Cardiac atrium fibroblast (primary cell): ENCODE measurements at places on chromosomes 4 and X. TPM values are rescaled to one million over a fixed set of nuclear protein-coding genes. Genes with fewer than 3 reads are reported as not detected.

The PLK4 gene
- total RNA-seq = 1.8 and 2.4 TPM in 2 replicates

The FHDC1 gene
- total RNA-seq = under 0.01 and 0.18 TPM in 2 replicates

The BEND4 gene
- total RNA-seq = not detected in 2 replicates

The ABCB7 gene
- total RNA-seq = 14.1 and 19.1 TPM in 2 replicates

The MAGEA11 gene
- total RNA-seq = not detected in 2 replicates

The PCYT1B gene
- total RNA-seq = 0.72 and 0.97 TPM in 2 replicates

The CNGA1 gene
- not detected in 2 replicates for total RNA-seq

The CT47B1 gene
- not detected in 2 replicates for total RNA-seq

The FGG gene
- total RNA-seq = not detected in 2 replicates

The AFP gene
- 2.7 TPM in 1 of 2 replicates, not detected in the other for total RNA-seq

The FREM3 gene
- not detected in 2 replicates for total RNA-seq

The RS1 gene
- total RNA-seq = not detected in 2 replicates

The MAGEC3 gene
- total RNA-seq = not detected in 2 replicates

The HHIP gene
- total RNA-seq = 27.4 and 85.2 TPM in 2 replicates

The UGT2A1 gene
- total RNA-seq = 0.16 TPM in 1 of 2 replicates, not detected in the other

The SATL1 gene
- total RNA-seq = not detected in 2 replicates

The SSX1 gene
- total RNA-seq = not detected in 2 replicates
